Smooth muscle cell of the coronary artery (primary cell): ENCODE measurements at places on chromosomes 12 and 14. TPM values are rescaled to one million over a fixed set of nuclear protein-coding genes. Genes with fewer than 3 reads are reported as not detected.

Gene HOTAIR
- not detected in 2 replicates for total RNA-seq

Gene LRRIQ1
- total RNA-seq, result 0.08 TPM in 1 of 2 replicates, not detected in the other

Gene ADCK1
- 3.6 and 6.1 TPM in 2 replicates for total RNA-seq

Gene NOP9
- total RNA-seq, result 14.4 and 17.4 TPM in 2 replicates

Gene SLC7A8
- 0.15 and 16.1 TPM in 2 replicates for total RNA-seq

Gene SLC6A12
- total RNA-seq, result 0.15 TPM in 1 of 2 replicates, not detected in the other

Gene AMDHD1
- total RNA-seq, result 0.15 TPM in 1 of 2 replicates, not detected in the other

Gene TAS2R10
- 0.23 and 0.53 TPM in 2 replicates for total RNA-seq

Gene HNRNPA1
- total RNA-seq, result 291 and 553 TPM in 2 replicates

Gene GLS2
- 0.38 TPM in 1 of 2 replicates, not detected in the other for total RNA-seq

Gene ZC3H10
- 4.7 and 5.7 TPM in 2 replicates for total RNA-seq

Gene SERPINA10
- total RNA-seq, result not detected in 2 replicates

Gene HOXC12
- total RNA-seq, result not detected in 2 replicates

Gene MDM2
- total RNA-seq, result 153 and 248 TPM in 2 replicates

Gene FRMD6
- 146 and 183 TPM in 2 replicates for total RNA-seq

Gene PTPRB
- 3.9 and 19.1 TPM in 2 replicates for total RNA-seq

Gene LALBA
- total RNA-seq, result not detected in 2 replicates

Gene CLEC4C
- total RNA-seq, result not detected in 2 replicates

Gene SERPINA4
- not detected in 2 replicates for total RNA-seq

Gene SENP1
- total RNA-seq, result 2.8 and 10.2 TPM in 2 replicates

Gene SAMD4A
- 12.9 and 17.0 TPM in 2 replicates for total RNA-seq

Gene KITLG
- total RNA-seq, result 9.9 and 36.6 TPM in 2 replicates

Gene PPP1R1A
- total RNA-seq, result not detected in 2 replicates

Gene IL22
- not detected in 2 replicates for total RNA-seq

Gene PTCSC3
- not detected in 2 replicates for total RNA-seq

Gene P2RX2
- total RNA-seq, result not detected in 2 replicates

Gene RNF212B
- not detected in 2 replicates for total RNA-seq

Gene CMKLR1
- total RNA-seq, result 0.08 and 1.3 TPM in 2 replicates

Gene COCH
- total RNA-seq, result 0.12 and 0.15 TPM in 2 replicates

Gene NAV3
- 39.5 and 102 TPM in 2 replicates for total RNA-seq

Gene EFS
- 1.1 and 4.9 TPM in 2 replicates for total RNA-seq

Gene PZP
- not detected in 2 replicates for total RNA-seq

Gene EGLN3
- total RNA-seq, result 0.08 and 1.3 TPM in 2 replicates

Gene ACIN1
- 55.7 and 70.0 TPM in 2 replicates for total RNA-seq

Gene TCL1A
- not detected in 2 replicates for total RNA-seq

Gene CCDC60
- not detected in 2 replicates for total RNA-seq

Gene DBX2
- total RNA-seq, result not detected in 2 replicates

Gene NPFF
- total RNA-seq, result not detected in 2 replicates

Gene DAO
- under 0.01 TPM in 1 of 2 replicates, not detected in the other for total RNA-seq

Gene TBX3
- total RNA-seq, result 3.0 and 20.8 TPM in 2 replicates

Gene ALG10
- total RNA-seq, result 4.9 and 6.3 TPM in 2 replicates

Gene RERG
- total RNA-seq, result 0.08 TPM in 1 of 2 replicates, not detected in the other

Gene IFI27
- total RNA-seq, result 30.8 and 34.5 TPM in 2 replicates
